ENCODE measurements at places on chromosomes 6 and 20. TPM values are rescaled to one million over a fixed set of nuclear protein-coding genes. Genes with fewer than 3 reads are reported as not detected.

TFAP2D gene
- total RNA-seq: not detected

CTAGE9 gene
- not detected for total RNA-seq

TRAPPC3L gene
- total RNA-seq: 0.17 TPM

SPTLC3 gene
- total RNA-seq: 1.4 TPM

ZSCAN23 gene
- 0.51 TPM for total RNA-seq

MUC21 gene
- not detected for total RNA-seq

GJA10 gene
- not detected for total RNA-seq

USP49 gene
- 3.1 TPM for total RNA-seq

CD40 gene
- 21.3 TPM for total RNA-seq

CPXM1 gene
- total RNA-seq: 0.34 TPM

QRSL1 gene
- total RNA-seq: 12.6 TPM

F13A1 gene
- not detected for total RNA-seq

DSP gene
- total RNA-seq: 95.4 TPM

HRH3 gene
- total RNA-seq: not detected

CRISP3 gene
- not detected for total RNA-seq

Measured in dermis blood vessel endothelial cell (primary cell).